Fibroblast of skin of right biceps (primary cell): ENCODE measurements at places on chromosomes 2 and 18.

DNA sequence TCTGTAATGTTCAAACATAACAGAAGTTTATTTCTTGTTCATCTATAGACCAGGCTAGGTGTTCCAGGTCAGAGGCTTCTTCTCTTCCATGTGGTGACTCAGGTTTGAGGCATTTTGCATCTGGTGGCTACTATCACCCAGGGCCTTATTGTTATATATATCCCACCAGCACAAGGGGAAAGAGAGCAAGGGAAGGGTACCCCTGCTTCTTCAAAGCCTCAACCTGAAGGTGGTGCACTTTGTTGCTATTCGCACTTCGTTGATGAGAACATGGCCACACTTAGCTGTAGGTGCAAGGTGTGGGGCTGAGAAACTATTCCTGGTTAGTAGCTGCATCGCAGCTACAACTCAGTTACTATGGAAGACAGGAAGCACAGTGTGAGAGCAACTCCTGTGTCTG, 27.4 kb upstream of the SLC3A1 start:
- DNase-seq = no peak

DNA sequence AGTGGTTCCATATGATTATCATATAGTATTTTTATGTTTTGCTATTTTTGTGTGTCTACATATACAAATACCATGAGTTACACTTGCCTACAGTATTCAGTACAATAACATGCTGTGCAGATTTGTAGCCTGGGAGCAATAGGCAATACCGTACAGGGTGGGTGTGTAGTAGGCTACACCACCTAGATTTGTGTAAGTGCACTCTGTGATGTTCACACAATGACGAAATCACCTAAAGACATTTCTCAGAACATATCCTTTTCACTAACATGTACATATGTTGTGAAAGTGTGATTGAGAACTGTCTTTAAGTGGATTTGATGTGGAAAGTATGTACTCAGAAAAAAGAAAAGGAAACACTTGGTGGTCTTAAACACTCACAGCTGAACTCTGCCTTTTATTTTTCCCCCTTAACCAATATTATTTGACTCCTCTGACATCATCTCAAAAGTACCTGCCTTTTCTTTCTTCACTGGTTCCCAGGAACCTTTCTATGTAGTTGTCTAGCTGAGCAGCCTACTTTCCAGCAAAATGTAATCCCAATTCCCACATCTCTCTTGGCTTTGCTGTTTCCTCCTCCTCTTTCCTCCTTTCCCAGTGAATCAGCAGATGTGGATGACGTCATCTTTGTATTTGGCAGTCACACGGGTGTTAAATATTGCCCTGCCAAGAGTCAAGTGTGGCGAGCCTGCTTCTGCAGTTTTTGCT, 47.7 kb downstream of the OSBPL6 start:
- peak; percentile 93 for DNase-seq

GRCh38 chr18:27996801-27997272, 180.1 kb downstream of the CDH2 start:
- peak; percentile 52 for DNase-seq

DNA sequence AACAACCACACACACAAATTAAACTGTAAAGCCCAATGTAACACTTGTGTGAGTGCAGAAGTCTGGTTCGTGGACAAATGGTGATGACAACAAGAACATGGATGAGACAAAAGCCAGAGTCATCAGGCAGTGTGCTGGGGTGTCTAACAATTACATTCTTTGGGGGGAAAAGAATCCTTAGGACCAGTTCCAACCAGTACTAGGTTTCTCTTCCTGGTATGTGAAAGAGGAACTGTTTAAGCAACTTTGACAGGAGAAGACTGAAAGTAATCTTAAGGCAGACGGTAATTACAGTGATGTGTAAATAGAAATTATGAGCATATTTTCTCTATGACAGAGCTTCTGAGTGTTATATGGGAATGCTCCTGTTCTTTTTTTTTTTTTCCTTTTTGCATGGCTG, 133.4 kb downstream of the AFF3 start:
- peak; percentile 96 for DNase-seq

GRCh38 chr2:173415431-173416381, 61.0 kb downstream of the CDCA7 start:
- DNase-seq = peak; percentile 27

GRCh38 chr18:69763002-69763401, 184.7 kb downstream of the CD226 start:
- DNase-seq = no peak

- no peak for DNase-seq
These were observed 122.9 kb downstream of the MRO start for GRCh38 chr18:50696929-50697328.

DNA sequence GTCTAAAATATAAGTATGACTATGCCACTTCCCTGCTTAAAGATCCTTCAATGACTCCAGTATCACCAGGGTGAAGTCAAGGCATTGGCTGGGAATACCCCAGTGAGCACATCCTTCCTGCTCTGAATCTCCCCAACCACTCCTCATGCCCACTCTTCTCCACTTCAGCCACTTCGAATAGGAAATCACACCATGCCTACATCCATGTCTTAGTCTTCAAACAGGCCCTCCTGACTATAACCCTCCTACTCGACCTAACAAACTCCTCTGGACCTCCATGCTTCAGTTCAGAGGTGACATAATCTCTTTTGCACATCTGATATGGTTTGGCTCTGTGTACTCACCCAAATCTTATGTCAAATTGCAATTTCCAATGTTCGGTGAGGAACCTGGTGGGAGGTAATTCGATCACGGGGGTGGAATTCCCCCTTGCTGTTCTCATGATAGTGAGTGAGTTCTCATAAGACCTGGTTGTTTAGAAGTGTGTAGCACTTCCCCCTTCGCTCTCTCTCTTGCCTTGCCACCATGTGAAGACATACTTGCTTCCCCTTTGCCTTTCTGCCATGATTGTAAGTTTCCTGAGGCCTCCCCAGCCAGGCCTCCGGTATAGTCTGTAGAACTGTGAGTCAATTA, 87.8 kb upstream of the TFCP2L1 start:
- no peak for DNase-seq

DNA sequence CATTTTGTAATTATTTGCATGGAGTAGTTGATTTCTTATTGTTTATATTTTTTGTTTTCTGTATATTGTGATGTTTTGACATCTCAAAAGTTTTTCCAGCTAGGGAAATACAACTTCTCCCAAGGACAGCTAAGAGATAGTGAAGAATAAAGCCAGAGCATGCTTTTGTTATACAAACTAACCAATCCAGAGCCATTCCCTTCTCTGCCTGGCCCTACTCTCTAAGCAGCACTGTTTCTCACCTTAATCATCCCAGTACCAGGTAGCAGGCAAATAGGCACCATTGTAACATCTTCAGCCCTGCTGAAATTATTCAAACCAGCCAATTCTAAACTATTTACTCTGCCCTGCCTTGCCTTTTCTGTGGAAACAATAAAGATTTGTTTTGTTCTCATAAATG, 1063.4 kb upstream of the CHAC2 start:
- DNase-seq = no peak

DNA sequence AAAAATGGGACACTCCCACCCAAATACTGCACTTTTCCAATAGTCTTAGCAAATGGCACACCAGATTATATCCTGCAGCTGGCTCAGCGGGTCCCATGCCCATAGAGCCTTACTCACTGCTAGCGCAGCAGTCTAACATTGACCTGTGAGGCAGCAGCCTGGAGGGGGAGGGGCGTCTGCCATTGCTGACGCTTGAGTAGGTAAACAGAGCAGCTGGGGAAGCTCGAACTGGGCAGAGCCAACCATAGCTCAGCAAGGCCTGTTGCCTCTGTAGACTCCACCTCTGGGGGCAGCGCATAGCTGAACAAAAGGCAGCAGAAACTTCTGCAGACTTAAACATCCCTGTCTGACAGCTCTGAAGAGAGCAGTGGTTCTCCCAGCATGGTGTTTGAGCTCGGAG, 110.4 kb downstream of the CTIF start:
- no peak for DNase-seq

DNA sequence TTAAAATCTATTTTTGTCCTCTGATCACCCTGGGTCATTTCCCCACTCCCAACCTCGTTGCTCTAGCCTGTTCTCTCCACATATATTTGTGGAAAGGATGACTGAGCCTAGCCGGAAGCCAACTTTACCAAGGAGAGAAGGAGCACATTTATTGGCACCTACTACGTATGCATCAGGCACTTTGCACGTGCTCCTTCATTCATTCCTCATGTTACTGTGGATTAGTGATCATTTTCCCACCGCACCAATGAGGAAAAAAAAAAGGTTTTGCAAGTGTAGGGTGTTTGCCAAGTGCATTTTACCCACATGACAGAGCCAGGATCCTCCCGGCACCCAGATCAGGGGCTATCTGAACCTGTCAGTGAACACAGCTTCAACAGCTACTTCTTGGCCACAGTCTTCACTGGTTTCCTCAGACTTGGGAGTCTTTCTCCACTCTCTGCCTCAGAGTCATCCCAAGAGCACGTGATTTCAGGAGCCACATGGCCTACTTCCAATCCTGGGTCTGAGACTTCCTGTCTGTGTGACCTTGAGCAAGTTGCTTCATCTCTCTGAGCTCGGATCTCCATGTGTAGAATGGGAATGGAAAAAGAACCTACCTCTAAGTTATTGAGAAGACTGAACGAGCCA, 1.9 kb upstream of the C1QL2 start:
- no peak for DNase-seq

- peak; percentile 63 for DNase-seq
These were observed 42.7 kb downstream of the ZNF516 start for GRCh38 chr18:76452357-76452756.

- DNase-seq = peak; percentile 43
These were observed 81.9 kb downstream of the MEP1B start for GRCh38 chr18:32271672-32272208.

DNA sequence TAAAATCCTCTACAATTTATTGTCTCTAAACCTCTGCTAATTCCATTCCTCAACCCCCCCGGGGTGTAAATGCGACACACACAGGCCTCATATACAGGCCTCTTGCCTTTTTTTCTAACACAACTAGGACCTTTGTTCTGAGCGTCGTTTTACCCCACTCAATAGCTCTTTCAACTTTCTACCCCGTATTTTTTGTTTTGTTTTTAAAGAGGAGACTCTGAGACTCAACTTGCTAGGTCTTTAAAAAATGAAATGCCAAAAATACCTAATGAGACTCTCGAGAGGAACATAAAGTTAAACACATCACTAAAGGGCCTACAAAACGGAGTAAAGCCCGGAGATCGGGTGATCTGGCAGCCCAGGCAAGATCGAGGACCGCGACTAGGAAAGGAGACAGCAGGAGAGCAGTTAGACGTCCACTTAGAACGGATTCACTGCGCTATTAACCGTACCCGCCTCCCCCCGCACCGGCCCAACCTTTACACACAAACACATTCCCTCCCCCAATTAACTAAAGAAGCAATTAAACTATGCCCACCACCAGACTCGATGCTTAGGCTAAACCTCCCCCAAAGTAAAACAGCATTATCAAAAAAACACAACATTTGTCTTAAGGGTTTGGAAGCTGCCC, 1.7 kb downstream of the TRIP12 start:
- DNase-seq = peak; percentile 15

- DNase-seq = no peak
These were observed 53.7 kb upstream of the BIN1 start for GRCh38 chr2:127160676-127161075.

GRCh38 chr2:149070681-149071320, 32.3 kb downstream of the LYPD6B start:
- no peak for DNase-seq

DNA sequence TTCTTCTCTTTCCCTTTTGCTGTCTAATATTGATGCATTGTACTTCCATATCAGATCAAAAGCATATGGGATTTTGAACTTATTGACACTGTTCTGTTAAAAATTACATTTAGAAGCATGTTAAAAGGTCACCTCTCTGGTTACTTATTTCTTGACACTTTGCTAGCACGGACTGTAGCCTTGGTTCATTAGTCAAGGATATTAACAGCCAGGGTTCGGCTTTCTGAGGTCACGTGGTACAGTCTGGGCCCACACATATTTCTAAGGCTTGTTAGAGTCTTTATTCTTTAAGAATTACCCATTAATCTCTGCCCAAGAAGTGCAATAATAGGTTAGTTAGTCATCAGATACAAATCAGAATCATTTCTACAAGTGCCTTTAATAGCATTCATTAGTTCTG, 1035.8 kb upstream of the FANCL start:
- no peak for DNase-seq

- DNase-seq = no peak
These were observed 21.1 kb downstream of the INPP5D start for GRCh38 chr2:233081232-233081730.

DNA sequence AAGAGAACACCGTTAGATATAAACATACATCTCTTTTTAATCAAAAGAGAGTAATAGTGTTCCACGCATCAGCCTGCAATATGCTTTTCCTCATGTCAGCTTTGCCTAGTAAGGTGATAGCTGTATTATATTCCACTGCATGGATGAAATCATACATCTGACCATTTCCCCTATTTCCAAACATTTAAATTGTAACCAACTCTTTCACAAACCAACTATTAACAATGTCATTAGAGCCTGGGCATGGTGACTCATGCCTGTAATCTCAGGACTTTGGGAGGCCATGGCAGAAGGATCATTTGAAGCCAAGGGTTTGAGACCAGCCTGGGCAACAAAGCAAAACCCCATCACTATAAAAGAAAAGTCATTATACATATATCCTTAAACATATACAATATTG, 284.8 kb downstream of the BCL11A start:
- DNase-seq = no peak

DNA sequence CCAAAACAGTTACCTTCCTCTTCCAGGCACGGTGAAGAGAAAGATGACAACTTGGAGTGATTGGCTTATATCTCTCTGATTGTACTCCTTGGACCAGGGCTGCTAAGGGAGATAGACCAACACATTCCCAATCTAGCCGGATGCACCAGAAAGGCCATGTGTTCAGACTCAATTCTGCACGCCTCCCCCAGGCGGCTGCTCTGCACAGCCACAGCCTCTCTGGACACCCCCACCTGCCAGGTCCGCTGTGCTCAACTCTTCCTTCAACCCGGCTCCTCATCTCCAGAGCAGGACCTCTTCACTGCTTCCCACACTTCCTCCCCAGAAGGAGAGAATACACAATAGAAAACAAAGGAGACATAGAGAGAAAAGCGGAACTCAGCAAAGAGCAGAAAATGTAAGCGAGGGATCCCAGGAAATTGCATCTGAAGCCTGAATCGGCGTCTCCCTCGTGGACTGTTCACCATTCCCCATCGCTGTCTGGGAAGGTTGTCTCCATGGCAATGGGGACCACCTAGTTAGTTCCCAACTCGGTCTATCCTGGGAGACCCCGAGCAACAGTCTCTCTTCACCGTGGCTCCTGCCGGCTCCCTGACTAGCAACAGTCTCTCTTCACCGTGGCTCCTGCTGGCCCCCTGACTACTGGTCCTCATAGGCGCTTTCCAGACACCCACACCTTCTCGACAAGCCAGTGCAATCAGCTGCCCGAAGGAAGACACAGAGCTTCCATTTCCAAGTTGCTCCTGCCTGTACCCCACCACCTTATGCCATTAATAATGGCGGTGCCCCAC, 361.7 kb upstream of the MYT1L start:
- DNase-seq = no peak
